ENCODE measurements at places on chromosomes 12 and 14.

DNA sequence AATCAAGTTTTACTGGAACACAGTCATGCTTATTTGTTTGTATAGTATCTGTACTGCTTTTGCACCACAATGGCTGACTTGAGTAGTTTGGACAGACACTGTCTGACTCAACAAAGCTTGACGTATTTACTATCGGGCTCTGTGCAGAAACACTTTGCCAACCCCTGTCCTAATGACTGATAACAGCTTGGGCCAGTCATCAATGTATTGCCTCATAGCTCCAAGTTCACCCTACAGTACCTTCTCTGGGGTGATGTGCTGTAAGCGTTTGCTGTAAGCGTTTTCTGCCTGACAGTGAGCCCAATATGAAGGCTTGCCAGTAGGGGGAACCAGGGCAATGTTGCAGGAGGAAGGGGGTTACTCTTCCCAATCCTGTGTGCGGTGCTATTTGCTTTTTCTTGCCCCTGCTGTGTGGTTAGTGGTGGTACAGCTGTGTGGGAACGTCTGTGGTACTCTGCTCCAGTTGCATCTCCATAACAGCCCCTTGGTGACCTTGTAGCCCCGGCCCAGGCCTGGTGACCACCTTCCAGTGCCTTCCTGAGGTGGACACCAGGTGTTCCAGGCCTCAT lies 5.4 kb upstream of the CCDC177 start:
- DNase-seq = peak; percentile 99

GRCh38 chr14:104142946-104143470 lies 4.6 kb downstream of the KIF26A start:
- DNase-seq = no peak

GRCh38 chr14:39773387-39774126 lies 341.3 kb upstream of the FBXO33 start:
- DNase-seq = no peak

DNA sequence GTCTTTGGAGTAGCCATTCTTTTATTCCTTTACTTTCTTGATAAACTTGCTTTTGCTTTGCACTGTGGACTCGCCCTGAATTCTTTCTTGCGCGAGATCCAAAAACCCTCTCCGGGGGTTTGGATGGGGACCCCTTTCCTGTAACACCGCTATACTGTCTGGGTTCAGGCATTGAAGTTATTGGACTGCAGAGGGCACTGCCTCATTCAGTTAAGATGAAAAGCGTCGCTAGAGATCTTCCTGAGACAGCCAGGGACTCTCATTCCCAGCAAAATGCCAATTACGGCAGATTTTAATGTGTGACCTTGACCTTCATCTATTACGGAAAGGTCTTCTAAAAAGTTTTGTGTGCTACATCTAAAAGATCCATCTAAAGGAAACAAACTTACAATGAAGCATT lies 17.3 kb upstream of the RIMKLB start:
- DNase-seq = no peak

DNA sequence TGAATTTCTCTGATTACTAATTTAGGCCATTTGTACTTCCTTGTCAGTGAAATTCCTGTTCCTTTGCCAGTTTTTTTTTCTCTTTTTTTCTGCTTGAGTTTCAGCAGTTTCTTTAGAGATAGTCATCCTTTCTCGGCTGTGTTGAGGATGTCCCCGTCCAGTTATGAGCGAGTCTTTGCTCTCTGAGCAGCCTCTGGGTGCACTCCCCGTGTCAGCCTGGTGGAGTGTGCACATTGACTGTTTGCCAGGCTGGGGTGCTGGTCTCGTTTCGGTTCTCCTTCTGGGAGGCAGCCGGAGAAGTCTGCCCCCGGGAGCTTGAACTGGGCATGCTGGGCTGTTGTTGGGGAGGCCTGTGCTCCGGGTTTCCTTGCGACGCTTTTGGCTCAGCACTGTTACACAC lies 3.0 kb downstream of the PACS2 start:
- DNase-seq = peak; percentile 57

GRCh38 chr14:58923751-58924405 lies 264.6 kb upstream of the DAAM1 start:
- DNase-seq = no peak

DNA sequence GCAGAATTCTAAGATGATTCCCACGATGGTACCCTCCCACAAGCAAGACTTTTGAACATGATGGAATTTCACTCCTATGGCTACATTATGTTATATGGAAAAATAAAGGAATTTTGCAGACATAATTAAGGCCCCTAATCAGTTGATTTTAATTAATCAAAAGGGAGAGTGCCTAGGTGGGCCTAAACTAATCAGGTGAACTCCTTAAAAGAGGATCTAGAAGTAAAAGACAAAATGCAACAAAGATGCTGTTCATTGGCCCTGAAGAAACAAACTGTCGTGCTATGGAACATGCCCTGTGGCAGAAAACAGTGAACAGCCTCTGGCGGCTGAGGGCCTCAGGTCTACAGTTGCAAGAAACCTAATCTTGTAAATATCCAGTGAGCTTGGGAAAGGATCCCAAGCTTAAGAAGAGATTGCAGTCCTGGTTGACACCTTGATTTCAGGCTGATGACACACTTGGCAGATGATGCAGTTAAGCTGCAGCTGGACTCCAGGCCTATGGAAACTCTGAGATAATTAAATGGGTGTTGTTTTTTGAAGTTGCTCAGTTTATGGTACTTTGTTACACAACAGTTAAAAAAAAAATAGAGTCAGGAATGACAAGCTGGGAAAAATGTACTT lies 13.8 kb downstream of the TMCC3 start:
- DNase-seq = no peak

Measured in fibroblast of the aortic adventitia (primary cell).